Effector memory CD4-positive, alpha-beta T cell (primary cell): ENCODE measurements at places on chromosomes 2 and 18.

- DNase-seq: no peak
These were observed 204.8 kb downstream of the TFCP2L1 start for GRCh38 chr2:121080013-121080772.

- DNase-seq: no peak
These were observed 41.6 kb downstream of the LYPD6B start for GRCh38 chr2:149080099-149080498.

GRCh38 chr18:36296650-36297416, 680 bp upstream of the FHOD3 start:
- no peak for DNase-seq

DNA sequence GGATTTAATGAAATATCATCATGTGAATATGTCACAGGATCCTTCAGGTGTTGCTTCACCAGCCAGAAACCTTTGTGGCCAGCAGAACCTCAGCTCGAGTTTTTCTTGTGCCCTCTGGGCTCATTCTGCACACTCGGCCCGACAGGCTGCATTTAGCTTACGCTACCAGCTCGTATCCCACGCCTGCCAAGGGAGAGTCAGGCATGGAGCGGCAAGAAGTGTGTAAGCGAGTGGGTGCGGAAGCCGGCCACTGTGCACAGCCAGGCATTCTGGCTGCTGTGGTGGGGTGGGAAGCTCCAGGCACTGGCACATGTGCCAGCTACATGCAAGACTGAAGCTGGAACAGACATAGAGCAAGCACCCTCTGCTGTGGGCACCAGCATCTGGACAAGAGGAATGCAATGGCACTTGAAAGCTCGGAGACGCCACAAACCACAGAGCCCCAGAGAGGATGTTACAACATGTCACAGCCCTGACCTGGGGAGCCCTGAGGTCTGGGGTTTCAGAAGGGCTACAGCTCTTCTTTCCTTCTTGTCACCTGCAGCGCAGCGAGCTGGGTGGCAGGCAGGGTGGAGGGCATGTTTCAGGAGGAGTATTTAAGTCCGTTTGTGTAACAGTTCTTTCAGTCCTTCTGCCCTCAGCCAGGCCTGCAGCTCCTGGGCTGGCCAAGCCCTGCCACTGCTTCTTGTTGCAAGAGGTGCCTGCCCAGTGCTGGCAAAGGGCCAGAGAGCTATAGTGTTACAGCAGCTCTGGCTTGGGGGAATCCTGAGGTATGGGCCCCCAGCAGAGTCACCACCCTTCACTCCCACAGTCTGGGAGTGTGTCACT, 257.3 kb upstream of the HNMT start:
- DNase-seq: no peak

DNA sequence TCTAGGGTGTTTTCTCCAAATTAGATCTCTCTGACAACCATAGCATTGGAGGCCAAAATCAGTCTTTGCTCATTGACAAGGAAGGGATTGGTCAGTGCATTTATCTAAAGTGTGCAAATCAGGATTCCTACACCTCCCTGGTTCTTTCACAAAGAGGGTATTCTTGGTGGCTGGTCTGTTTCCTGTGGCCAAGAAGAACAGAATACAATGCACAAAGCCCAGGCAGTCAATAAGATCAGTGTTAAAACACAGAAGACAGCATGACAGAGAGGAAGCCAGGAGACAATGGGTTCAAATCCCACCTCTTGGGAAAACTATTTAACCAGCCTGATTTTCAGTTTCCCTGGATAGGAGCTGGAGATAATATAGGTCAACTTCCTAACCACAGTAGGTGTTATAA, 46.1 kb upstream of the THOC1 start:
- DNase-seq: no peak

DNA sequence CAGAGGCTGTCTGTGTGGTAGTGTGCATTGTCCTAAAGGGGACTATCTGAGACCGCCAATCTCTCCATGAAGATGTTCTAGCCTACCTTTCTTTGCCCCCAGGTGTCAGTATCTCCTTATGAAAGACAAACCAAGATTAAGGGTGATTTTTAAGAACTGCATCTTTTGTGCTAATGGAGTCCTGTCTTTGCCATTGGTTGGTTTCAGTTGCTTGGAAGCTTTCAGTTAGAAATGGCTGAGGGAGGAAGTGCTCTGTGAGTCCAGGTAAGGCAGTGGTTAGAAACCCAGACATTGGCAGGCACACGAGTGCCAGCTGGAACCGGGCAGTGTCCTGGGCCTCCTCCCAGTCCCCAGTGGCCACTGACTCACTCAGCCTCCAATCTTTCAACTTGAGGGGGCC, 111.3 kb downstream of the DOCK10 start:
- no peak for DNase-seq

GRCh38 chr2:21118302-21118920, 5.4 kb upstream of the TDRD15 start:
- DNase-seq: no peak

- DNase-seq: no peak
These were observed 179.5 kb downstream of the EN1 start for GRCh38 chr2:118667964-118668363.

DNA sequence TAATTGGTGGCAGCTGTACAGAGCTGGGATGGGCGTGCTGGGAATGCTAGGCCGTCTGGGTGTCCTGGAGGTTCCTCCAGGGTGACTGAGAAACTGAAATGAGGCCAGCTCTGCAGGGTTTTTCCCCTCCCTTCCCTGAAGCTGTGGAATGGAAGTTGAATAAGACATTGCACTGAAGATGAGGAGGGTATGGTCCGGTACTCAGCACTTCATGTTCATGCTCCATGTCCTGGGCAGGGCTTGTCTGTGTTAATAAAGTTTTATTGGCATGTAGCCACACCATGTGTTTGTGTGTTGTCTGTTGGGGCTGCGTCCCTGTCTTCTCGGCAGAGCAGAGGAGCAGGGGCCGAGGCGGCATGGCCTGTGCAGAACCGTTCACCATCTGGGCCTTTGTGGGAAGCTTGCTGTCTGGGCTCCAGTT, 154.0 kb downstream of the LDLRAD4 start:
- DNase-seq: no peak

DNA sequence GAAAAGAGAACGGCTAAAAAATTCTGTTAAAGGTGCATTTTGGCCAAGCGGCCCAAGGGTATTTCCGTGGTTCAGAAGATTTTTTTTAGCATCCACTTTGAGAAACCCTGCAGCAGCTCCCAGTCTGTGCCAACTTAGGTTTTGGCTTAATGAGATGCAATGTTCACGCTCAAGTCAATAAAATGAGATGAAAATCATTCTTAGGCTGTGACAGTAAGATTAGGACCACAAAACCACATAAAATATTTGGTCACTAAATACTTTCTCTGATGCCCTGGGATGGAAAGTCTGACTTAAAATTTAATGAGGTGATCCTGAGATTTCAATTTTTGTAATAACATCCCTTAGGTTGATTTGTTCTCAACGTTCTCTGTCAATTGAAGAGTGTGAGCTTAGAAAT, 74.2 kb upstream of the FHL2 start:
- DNase-seq: no peak

GRCh38 chr2:95029898-95030341, 4.4 kb downstream of the MAL start:
- DNase-seq: no peak

DNA sequence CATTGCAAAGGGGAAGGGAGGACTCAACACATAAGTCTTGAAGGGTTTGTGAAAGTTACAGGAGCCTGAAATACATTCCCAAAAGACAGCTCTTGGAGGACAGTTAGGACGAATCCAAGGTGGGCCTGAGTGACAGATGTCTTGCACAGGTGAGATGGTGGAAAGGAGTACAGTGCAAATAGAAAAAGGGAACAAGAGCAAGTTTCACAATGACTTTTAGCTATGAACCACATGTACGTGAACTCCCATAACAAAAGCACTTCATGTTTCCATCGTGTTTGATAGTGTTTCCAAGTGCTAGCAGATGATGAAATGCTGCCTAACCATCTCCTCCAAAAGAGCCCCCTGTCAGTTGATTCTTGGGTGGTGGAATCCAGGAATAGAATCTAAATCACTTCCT, 1.8 kb downstream of the IL18RAP start:
- no peak for DNase-seq

- no peak for DNase-seq
These were observed 59.3 kb downstream of the MYL12B start for GRCh38 chr18:3321133-3321812.

DNA sequence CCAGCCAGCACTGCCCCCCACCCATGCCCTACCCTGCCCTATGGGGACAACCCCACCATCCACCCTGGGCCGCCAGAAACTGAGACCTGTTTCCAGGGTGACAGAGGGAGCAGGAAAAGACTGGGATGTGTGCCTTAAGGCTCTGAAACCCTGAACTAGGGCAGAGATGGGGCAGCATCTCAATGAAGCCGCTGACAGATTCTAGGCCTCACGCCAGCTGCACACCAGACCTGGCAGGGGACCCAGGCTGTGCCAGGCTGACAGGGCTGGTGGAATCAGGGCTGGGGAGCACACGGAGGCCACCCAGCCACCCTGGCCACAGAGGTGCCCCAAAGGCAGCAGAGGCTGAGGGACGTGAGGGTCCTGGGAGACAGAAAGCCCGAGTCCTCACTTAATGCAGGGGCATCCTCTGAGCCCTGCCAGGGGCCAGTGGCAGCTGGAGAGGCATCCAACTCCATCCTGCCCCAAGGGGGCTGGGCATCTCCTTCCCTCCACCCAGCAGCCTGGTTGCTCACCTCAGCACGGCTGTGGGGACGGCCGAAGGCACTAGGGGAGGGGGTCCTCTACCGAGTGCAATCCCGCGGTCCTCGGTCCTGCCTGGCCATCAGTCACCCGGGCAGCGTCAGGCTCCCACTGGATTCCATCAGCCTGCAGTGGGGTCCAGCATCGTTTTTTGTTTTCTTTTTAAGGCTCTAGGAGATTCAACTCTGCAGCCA, 169.2 kb downstream of the ZFP36L2 start:
- DNase-seq: no peak

DNA sequence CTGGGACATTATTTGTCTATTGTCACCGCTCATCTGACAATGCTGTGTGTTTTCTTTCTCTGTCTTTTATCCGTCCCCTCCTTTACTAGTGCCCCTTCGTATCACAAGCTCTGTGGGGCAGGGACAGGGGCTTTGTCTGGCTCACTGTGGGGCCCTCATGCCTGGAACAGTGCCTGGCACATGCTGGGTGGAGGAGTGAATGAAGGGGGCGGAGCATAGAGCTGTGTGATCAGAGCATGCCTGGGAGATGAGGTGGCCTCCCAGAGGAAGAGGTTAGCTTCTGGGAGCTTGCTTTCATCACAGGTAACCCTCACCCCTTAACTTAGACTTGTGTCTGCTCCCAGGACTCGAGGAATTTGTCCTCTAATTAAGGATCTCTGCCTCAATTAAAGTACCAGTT, 16.4 kb downstream of the MTCL1 start:
- no peak for DNase-seq

GRCh38 chr18:32511147-32511546, 40.5 kb upstream of the GAREM1 start:
- no peak for DNase-seq

DNA sequence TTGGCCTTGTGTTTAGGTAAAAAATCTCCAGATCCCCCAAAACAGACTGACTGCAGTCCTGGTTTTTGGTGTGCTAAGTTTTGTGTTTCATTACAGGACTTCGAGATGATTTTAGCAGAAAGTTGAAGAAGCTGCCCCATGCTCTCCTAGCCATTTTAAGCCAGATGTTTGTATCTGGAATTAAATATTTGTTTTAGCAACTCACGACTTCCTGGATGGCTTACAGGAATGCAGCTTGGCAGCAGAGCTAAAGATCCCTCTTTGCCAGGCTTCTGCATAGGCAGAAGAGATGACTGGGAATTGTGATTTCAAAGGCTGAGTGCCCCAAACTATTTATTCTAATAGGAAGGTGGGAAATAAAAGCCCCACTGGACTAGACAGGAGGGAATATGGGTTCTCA, 31.1 kb downstream of the ONECUT2 start:
- no peak for DNase-seq

- DNase-seq: no peak
These were observed 278.2 kb downstream of the CALCRL start for GRCh38 chr2:187169864-187170263.

DNA sequence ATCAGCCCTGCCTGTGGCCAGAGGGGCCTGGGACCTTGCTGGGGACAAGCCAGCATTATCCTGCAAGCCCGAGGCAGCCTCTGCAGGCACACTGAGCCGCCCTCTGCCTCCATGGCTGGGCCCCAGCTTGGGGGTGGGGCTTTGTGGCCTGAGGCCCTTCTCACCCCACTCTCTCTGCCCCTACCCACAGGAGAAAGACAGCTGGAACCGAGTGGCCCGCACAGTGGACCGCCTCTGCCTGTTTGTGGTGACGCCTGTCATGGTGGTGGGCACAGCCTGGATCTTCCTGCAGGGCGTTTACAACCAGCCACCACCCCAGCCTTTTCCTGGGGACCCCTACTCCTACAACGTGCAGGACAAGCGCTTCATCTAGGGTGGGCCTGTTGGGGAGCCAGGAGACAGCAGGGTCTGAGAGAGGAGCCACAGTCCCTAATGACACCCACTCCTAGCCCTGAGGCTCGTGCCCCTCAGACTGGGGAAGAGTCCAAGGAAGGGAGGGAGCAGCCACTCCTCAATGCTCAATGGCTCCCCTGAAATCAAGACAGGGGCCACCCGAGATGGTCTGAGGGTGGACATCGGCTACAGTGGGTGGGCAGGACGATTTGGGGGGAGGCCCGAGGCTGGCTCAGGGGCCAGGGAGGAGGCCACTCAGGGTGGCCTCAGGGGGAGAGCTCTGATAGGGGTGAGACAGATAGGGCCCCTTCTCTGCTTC, 4.4 kb upstream of the CHRNG start:
- DNase-seq: no peak

GRCh38 chr2:190674966-190675650, 26.2 kb downstream of the NAB1 start:
- DNase-seq: no peak

- no peak for DNase-seq
These were observed 207.8 kb downstream of the CYP26B1 start for GRCh38 chr2:71939588-71940535.

GRCh38 chr2:241540771-241541561, 17.6 kb upstream of the BOK start:
- DNase-seq: peak; percentile 53

DNA sequence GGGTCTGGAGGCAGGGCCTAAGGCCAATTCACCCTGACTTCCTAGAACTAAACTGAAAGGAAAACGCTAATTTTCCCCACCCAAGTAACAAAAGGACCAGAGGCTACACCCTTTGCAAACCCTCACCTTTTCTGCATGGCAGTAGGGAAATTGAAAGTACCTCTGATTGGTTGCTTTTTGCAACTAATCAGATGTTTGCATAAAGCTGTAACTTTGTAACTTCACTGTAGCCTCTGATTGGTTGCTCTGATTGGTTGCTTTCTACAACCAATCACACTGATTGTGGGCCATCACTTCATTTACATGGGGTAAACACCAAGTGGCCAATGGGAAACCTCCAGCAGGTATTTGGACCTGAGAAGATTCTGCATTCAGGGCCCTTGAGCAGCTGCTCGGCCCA, 20.8 kb downstream of the EIPR1 start:
- DNase-seq: no peak

- no peak for DNase-seq
These were observed 81.3 kb upstream of the ITGA6 start for GRCh38 chr2:172345956-172346555.

DNA sequence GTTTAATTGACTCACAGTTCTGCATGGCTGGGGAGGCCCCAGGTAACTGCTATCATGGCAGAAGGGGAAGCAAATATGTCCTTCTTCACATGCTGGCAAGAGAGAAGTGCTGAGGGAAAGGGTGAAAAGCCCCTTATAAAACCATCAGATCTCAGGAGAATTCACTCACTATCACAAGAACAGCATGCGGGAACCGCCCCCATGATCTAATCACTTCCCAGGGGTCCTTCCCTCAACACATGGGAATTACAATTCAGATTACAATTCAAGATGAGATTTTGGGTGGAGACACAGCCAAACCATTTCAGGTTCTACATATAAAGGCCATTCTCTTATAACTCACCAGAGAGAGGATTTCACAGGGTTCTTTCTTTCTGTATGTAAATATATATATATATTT, 62.9 kb downstream of the VRK2 start:
- no peak for DNase-seq
